Fibroblast of skin of abdomen (primary cell): ENCODE measurements at places on chromosomes 5 and 9.
A peak's percentile ranks its signal among the peaks of the same experiment; 100 is the strongest.

GRCh38 chr5:54281960-54282692, 28.2 kb downstream of the ARL15 start:
- DNase-seq = no peak

DNA sequence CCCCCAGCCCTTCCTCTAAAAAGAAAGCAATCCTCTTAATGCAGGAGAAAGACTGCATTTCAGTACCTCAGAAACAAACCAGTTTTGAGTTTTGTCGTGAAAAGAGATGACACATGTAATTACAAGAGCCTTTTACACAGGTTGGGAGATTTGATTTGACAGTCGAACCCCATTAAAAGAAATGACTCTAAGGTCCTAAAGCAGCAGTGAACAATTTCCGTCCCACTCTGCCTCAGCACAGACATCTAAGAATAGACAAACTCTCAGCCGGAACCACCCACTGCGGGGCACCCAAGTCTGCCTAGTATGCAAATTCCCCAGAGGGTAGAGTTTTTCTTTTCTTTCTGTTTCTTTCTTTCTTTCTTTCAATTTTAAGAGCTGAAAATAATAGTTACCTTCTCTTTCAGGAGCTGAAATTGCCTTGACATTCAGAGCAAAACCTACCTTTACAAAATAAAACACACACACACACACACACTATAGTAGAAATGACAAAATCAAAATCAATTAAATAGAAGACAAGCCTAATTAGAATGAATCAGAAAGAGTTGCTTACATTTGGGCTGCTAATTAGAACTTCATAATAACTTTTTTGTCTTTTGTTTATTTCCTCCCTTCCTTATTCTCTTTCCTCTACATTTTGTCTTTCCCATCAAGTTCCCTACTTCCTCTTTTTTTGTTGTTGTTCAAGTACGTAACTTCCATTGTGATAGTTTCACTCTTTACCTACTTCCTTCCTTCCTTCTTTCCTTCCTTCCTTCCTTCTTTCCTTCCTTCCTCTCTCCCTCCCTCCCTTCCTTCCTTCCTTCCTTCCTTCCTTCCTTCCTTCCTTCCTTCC, 65.1 kb downstream of the BASP1 start:
- DNase-seq = no peak

GRCh38 chr9:121735793-121736770, 84.6 kb downstream of the DAB2IP start:
- DNase-seq = peak; percentile 47

- DNase-seq = no peak
Measured at GRCh38 chr5:9832921-9833320, 202.8 kb upstream of the TAS2R1 start.

- DNase-seq = no peak
Measured at GRCh38 chr5:141491323-141492167, 2.7 kb downstream of the PCDHGC5 start.

DNA sequence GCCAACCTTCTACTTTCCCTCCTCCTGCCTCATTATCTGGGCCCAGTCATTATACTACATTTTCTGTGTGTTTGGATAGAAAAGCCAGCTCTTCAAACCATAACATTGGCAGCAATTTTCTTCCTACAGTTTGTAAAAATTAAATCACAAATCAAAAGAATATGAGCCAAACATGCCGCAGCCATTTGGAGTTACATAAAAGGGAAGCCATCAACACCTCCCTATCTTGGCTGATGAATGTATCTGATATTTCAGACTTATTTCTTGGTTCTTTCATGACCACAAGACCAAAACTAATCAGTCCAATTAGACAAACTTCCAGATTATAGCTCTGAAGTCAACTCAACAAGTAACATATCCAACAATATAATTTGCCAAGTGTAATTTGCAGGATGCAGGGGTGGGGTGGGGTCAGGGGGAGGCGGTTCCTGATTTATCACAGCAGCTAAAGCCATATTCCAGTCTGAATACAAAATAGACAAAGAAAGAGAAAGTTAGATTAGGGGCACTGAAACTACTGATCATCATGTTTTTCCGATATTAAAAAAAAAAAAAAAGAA, 89.4 kb upstream of the CNTLN start:
- no peak for DNase-seq

- no peak for DNase-seq
Measured at GRCh38 chr9:114433086-114433485, 45.3 kb upstream of the AKNA start.

- no peak for DNase-seq
Measured at GRCh38 chr5:72465066-72465465, 42.1 kb downstream of the ZNF366 start.

DNA sequence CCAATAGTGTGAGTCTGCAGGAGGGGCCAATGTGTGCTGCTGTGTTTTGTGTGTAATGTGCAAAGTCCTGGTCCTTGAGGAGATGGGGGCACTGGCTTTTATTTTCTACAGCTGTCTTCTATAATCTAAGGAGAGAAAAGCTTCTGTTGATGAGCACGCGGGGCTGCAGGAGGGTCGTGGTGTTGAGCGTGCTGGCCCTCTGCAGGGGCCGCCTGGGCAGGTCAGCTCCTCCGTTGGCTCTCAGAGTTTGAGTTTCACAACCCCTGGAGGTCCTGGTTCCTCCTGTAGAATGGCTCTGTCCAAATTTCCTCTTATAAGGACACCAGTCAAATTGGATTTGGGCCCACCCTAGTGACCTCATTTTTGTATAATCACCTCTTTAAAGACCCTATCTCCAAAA, 12.6 kb downstream of the OR2V1 start:
- no peak for DNase-seq

DNA sequence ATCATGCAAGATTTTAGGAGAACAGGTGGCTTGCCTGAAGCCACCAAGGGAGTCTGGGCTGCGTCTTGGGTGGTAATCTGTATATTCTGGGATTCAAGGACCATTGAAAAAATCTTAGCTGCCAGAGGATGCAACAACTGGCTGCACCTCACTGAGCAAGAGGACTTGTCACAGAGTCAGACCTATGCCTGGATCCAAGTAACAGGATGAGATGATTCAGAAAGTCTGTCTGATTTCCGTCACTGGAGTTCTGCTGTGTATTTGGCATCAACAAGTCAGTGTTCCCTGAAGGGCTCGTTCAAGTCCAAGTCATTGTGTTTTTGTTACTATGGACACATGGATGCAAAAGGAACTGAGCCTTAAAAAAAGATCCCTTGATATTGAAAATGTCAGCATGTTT, 37.8 kb upstream of the CARTPT start:
- DNase-seq = no peak

- no peak for DNase-seq
Measured at GRCh38 chr5:170235876-170236864, 3.4 kb downstream of the C5orf58 start.

DNA sequence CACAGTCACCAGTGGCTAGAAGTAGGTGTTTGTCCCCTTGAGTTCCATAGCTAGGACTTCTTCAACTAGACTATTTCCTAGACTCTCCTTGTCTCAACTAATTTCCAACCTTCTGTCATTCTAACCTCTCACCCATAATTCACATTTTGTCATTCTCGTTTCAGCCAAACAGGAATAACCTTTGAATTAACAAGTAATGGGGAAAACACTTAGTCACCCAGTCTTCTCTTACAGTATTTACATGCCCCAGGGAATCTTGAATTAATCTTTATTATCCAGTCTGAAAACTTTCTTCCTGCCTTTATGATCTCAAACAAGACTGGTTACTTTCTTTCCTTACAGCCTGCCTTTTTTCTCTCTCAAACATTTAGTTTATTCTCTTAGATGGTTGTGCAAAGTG, 63.3 kb upstream of the RUSC2 start:
- DNase-seq = no peak

GRCh38 chr9:84988621-84989020, 319.1 kb downstream of the NTRK2 start:
- no peak for DNase-seq

DNA sequence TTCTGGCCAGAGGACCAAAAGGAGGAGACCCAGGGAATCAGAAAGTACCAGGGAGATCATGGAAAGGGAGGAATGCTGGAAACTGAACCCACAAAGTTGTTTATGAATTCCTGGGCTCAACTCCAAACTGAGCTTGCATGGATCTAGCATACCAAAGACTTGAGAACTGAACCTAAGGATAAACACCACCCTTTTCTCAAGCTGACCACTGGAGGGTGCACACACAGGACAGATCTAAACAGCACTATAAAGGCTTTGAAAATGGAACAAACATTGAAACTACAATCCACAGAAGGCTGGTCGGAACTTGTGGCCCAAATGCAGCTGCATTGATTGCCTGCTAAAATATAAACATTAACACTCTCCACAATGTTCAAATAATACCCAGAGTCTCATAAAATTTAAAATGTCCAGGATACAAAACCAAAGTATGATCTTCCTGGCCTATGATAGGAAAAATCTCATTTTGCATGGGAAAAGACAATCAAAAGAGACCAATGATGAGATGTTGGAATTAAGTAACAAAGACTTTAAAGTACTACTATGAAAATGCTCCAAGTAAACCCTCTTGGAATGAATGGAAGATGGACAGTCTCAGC, 15.6 kb upstream of the IRF1 start:
- peak; percentile 94 for DNase-seq

DNA sequence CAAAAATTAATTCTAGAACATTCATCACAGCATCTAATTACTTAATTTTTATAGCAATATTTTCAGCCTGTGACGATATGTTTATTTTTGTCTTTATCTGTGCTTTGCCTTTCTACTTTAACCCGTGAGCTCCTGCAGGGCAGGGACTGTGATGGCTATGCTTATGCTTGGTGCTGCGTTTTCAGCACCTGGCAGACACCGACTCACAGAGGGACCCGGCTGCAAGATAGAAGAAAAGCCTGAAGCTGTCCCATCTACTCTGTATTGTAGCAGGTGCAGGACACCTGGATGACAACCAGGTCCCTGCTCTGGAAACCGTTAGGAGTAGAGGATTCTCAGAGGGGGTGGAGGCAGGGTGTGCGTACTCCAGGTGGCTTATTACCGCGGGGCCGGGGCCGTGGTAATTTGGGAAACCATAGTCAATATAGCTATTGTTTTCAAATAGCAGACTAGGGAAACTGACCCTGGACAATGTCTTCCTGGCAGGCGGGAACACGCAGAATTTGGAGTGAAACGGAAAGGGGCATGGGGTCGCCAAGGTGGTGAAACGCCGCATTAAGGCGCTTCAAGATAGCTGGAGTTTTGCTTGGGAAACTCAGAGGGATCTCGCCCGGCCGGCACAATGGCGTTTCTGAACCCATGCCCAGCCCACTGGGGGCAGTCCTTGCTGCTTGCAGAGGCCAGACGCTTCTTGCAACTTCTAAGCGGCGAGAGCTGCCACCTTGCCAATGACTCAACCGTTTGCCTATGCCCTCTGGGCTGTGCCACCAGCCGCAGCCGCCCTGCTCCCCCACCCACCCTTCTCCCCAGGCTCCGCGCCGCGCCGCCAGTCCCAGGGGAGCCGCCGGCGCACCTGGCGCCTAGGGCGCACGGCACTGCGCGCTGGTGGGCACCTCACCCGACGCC, 140.1 kb upstream of the PALM2AKAP2 start:
- DNase-seq = no peak

- peak; percentile 41 for DNase-seq
Measured at GRCh38 chr5:132754947-132755346, 7.7 kb downstream of the CCNI2 start.

DNA sequence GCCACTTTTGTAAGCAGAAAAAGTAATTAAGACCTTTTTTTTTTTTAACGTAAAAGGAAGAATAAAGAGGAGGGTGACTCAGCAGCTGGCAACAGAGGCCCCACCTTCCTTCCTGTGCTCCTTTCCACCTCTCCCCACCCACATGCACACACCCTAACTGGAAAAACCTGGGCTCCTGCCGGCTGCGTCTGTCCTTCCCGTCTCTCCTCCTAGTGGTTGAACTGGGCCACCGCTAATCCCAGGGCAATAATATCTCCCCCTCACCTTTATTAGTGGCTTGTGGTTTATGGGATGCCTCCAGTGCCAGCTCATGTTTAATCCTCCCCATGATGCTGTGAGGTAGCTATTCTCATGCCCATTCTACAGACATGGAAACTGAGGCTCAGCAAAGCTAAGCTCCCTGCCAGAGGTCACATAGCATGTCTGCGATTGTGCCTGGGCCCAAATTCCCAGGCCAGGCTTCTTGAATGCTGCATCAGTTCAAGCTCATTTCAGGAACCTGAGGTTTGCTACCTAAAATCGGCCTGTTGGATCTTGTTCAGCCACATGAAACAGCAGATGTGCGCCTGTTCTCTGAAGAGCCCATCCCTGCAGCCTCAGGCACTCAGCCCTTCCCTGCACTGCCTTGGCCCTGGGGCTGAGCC, 60.9 kb upstream of the IL17B start:
- DNase-seq = peak; percentile 58

DNA sequence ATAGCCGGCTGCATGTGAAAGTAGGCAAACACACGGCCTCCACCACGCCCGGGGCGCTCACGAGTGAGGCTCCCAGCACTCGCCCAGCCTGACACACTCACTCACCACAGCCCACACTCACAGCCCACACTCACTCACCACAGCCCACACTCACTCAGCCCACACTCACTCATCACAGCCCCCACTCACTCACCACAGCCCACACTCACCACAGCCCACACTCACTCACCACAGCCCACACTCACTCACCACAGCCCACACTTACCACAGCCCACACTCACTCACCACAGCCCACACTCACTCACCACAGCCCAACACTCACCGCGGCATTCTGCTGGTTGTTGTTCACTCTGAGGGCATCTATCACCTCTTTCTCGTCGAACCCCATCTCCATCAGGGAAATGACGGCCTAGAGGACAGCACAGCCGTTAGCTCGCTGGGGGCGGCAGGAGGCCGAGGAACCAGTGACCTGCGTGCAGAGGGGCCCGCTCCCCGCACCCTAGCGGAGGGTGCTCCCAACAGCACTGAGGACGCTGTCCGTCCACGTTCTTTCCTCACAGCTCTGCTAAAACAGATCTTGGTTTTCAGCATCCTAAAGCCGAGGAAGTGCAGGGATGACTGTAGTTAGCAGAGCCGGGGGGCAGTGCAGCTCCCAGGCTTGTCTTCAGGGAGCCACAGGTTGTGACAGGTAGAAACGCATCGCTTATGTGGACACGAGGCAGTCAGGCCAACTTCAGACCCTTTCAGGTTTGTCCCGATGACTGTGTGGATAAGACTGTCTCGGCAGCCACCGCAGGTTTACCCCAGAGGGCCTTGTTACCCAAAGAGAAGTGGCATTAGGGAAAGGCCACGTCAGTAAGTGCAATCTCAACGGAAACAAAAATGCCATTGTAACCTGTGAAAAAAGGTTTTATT, 21.6 kb downstream of the UBAC1 start:
- no peak for DNase-seq

DNA sequence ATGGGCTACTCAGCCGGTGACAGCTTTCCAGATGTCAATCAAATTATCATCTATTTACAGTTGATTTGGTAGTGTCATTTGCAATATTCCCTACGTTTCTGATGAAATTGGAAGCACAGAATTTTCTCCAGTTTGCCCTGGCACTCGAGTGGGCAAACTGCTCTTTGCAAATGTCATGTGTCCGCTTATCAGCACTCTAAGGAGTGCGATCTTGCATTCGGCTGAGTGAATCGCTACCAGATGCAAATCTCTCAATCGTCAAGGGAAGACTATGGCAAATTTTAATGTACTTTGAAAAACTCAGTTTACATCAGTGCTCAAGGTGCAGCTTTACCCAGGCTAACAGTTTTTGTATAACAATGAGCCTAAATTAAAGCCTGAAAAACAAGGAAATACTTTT, 66.8 kb downstream of the BNC2 start:
- DNase-seq = no peak
